HT1080 (cell line): ENCODE measurements at places on chromosomes 4 and X. TPM values are rescaled to one million over a fixed set of nuclear protein-coding genes. Genes with fewer than 3 reads are reported as not detected.

GRCh38 chr4:116016201-116016600 lies 902.8 kb upstream of the NDST4 start:
- DNase-seq: peak; percentile 92

RCHY1 gene
- total RNA-seq: 38.1 and 47.6 TPM in 2 replicates

TMPRSS11F gene
- not detected in 2 replicates for total RNA-seq

UGT2B17 gene
- not detected in 2 replicates for total RNA-seq

DNA sequence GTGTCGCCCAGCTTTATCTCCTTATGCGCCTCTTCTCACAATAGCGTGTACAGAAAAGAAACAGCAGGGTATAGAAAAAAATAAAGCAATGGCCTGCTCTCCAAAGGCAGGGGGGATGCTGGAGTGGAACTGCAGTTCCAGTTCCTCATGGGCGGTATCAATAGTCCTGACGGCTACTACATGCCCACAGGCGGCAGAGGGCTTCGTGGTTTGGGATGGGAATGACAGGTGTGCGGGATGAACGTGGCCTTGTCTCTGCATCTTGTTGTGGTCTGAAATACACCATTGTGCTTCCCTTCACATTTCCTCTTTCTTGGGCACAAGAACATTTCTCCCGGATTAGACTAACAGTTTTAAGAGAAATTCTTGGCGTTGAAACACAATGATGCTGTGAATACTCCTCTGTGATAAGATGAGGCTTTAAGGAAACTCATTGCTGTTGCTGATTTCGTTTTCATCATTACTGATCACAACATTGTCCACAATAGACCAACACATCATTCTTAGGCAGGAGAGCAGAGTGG lies 124.1 kb upstream of the IGFBP7 start:
- no peak for DNase-seq

DNA sequence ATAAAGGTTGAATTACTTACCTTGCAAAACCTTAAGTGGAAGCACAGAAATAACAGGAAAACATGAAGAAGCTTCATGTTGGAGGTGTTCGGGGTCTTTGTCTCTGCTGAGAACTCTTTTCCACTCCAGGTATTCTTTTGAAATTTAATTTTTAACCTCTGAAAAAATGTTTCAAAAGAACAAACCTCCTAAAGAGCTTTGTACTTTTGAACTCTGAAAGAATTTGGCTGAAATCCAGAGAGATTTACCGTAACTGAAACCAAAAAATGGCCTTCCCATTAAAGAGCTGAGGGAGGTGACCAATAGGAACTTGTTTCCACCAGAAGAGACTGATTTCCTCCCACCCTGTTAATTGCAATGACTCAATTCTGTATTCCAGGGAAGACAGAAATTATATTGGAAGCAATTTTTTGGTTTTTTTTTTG lies at the start of gene CFI:
TSS of gene CFI (minus strand) at position 105 of the 425 bp plus-strand sequence. CDS start at position 77, 28 bp downstream.
- DNase-seq: peak; percentile 22

DNA sequence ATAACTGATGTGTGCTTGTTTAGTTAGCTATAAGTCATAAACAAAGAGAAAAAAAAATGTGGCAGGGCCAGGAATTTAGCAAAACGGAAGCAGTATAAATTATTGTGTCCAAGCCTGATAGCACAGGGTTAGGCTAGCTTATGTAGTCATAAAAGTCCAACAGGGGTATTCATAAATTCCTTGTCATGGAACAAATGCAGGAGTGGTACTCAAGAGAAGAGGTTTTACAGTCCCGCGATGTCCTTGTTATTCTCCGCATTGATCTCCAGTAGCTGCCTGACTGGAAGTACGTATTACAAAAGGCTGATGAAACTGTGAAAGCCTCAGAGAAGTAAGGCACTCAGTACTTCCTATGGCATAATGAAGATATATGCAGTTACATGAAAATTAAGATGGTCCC lies 336.9 kb upstream of the TRAM1L1 start:
- DNase-seq: no peak

DNA sequence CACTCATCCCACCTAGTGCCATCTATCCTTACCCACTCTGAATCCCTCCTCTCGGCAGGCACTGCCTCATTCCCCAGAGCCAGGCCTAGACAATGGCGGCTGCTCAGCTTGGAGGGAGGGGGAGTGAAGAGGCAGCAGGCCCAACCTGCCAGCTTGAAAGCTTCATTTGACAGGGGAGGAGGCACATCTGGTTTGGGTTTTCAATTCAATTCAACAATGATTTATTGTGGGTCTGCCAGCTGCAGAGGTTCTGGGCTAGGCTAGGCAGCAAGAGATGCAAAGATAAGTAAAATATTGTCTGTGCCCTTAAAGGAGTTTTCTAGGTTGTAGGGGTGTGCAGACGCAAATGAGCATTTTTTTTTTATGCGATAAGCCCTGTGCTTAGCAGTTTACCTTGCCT lies 58.5 kb downstream of the RTL9 start:
- no peak for DNase-seq

DNA sequence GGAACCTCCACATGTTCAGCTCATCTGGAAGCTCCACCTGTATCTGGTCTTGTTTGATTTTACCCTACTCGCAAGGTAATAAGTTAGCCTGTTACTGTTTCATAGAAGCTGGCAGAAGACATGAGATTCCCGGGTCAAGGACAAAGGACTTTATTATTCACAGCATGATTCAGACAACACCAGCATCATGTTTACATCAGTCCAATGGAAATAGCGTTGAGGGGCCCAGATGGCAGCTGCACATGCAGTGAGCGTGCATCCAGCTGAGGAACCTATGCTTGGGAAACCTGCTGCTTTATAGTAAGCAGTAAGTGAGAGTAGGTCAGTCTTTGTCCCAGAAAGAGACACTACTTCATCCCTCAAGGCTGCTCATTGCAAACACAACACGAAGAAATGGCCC lies 19.8 kb downstream of the TSPAN5 start:
- peak; percentile 65 for DNase-seq

SAP30 gene
- total RNA-seq: 62.1 and 65.8 TPM in 2 replicates

DNA sequence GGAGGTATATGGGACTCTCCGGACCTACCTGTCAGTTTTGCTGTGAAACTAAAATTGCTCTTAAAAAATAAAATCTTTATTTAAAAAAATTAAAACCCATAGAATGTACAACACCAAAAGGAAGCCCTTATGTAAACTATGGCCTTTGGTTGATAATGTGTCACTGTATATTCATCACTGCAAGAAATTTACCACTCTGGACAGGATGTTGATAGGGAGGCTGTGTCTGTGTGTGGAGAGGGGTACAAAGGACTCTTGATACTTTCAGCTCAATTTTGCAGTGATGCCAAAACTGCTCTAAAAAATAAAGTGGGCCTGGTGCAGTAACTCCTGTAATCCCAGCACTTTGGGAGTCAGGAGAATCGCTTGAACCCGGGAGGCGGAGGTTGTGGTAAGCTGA lies 2.9 kb upstream of the ZMYM3 start:
- DNase-seq: no peak

PHEX gene
- 0.47 and 0.59 TPM in 2 replicates for total RNA-seq

ARHGEF6 gene
- total RNA-seq: 3.2 and 3.5 TPM in 2 replicates

- peak; percentile 48 for DNase-seq
Observed at GRCh38 chrX:115226929-115227328, 7.0 kb downstream of the LRCH2 start.

ETDB gene
- not detected in 2 replicates for total RNA-seq

DNA sequence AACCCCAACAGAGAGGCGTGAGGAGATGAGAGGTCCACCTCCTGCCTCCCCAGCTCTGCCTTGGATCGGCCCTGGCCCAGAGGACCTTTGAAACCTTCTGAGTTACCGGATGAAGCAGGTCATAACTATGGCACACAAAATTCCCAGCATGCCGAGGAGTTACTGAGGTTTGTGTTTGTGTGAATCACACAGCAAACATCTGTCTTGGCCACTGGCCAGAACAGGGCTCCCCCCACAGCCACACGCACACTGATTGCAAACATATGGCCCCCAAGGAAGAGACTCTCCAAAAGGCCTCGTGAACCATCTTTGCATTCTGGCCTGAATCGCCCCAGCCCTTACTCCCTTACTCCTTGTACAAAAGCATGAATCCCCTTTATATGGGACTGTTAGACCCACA lies 18.9 kb downstream of the RPS4X start:
- DNase-seq: peak; percentile 65

SERPINA7 gene
- not detected in 2 replicates for total RNA-seq

DNA sequence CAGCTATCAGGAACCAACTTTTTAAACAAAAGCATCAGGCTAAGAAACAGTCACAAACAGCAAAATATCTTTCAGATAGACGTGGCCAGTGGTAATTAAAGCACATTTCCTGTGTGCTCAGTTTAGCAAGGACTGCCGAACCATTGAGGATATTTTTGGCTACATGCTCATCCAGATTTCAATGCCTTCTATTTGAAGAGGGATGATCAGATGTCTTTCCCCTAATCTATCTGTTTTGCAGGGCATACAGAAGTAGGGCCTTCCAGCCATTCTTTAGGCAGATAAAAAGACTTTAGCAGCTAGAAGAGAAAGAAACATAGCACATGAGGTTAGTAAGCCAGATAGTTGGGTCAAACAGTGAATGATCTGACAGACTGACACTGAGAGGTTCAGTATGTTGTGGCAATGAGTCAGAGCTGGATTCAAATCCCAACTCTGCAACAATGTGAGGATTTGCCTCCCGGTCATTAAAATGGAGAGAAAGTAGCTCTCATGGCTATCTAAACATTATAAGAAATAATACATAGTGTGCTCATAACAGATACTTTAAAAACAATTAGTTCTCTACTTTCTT lies 100.0 kb upstream of the PRKG2 start:
- DNase-seq: no peak

DNA sequence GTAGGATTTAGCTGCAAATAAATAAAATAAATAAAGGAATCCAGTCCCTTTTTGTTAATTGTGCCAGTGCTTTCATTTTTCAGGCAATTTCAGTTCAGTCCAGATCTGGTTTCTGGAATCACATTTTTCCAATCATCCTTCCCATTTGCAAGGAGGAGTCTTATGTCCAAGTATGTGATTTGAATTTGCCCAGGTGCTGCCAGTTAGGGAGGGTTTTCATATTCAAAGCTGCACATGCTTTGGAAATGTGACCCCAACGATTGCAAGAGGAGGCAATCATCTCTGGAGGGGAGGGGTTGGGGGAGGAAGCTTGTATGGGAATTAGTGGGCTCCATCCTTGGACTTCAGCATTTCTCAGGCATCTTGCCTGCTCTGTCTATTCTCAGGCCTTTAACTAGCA lies 4.4 kb downstream of the PLAC1 start:
- DNase-seq: no peak

NPY2R gene
- not detected in 2 replicates for total RNA-seq

- no peak for DNase-seq
Observed at GRCh38 chr4:52926196-52926974, 64.3 kb downstream of the RASL11B start.

- DNase-seq: no peak
Observed at GRCh38 chrX:40095583-40096394, 2.0 kb downstream of the BCOR start.

PAGE2 gene
- total RNA-seq: not detected in 2 replicates
